AG20443 (cell line): ENCODE measurements at places on chromosomes 7 and 10.

DNA sequence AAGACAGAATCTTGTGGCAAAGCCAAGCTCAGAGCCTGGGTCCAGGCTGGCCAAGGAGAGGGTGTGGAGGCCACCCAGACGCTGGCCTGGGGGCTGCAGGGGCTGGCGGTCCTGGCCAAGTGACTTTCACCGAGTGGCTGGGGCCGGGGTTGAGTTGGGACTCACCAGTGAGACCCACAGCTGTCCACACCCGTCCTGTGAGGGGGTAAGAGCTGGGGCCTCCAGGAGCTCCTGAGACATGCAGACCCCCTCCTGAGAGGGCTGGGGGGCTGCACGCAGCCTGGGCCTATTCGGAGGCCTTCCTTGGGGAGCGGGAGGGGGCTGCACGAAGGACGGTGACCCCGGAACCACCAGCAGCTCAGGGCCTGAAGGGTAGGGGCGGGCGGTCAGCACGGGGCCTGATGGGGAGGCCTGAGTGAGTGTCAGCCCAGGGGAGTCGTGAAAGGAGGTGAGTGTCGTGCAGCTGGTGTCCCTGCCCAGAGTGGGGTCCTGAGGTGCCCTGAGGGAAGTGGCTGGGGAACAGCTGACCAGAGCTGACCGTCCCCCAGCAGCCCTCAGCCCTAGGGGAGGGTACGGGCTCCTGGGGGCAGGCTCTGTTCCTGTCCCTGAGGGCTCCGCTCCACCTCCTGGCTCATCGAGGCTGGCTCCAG lies 100.9 kb downstream of the FOXL3 start:
- DNase-seq = peak; percentile 9

DNA sequence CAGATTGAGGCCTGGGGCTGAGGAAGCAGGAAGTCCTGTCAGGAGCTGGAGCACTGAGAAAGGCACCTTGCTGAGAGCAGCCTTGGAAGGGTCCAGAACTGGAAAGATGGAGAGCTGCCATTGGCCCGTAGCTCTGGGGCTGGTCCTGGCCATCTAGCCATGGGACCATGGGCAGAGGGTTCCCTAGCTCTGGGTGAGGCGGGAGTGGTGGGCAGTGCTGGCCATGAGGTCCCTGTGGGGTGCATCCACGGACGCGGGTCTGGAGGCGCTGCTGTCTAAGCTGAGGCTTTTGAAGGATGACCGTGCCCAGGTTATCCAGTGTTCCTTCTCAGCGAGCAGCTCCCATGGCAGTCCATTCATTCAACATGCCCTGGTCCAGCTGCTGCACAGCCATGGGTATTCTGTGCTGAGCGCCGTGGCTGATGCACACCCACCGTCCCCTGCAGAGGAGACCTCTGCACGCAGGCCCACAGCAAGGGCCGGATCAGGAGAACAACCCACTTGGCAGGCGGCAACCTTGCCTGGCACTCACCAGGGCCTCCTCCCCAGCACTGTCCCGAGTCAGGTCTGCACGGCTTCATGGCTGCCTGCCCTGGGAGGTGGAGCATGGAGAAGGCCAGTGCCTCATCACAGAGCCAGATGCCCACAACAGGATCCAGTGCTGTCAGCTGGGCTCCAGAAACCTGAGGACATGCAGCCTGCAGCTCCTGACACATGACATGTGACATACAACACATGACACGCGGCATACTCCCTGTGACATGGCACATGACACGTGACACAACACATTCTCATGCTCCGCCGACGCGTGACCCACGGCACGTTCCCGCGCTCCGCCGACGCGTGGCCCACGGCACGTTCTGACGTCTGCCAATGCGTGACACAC lies 121.9 kb downstream of the INPP5A start:
- DNase-seq = no peak

DNA sequence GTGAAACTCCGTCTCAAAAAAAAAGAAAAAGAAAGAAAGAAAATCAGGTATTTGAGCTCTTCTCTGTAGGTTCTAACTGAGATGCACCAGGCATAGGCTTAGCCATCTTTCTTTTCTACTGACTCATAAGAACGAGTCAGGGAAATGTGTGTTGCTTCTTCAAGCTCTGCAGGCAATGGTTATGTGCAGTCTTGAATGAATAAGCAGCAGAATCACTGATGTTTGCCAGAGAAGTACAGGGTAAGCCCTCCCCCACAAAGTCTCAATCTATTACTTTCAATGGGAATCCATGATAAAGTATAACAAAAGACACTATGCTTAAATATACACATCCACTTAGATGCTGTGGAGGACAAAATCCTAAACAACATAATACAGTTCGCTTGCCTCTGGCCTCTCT lies 239.2 kb downstream of the PARD3 start:
- DNase-seq = peak; percentile 29

GRCh38 chr7:78296046-78296597 lies 497.5 kb downstream of the PHTF2 start:
- DNase-seq = no peak

GRCh38 chr7:121083138-121083789 lies 94.8 kb downstream of the CPED1 start:
- DNase-seq = peak; percentile 43

GRCh38 chr7:18457832-18458231 lies 37.7 kb upstream of the HDAC9 start:
- no peak for DNase-seq

DNA sequence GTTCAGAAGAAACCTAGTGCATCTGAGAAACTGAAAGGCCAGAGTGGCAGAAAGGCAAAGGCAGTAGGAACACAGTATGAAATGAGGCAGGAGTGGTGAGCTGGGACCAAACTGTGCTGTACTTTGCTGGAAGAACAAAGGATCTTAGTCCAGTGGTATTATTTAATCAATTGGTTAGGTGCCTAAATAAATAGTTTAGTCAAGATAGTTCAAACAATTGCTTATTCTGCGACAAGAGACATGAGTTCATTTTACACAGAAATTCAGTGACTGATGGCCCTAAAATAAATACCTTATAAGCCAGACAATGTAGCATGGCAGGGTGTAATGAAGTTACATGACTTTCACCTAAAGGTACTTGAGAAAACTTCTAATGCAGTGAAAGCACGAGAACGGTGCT lies 181.8 kb upstream of the LRRN3 start:
- DNase-seq = no peak

- no peak for DNase-seq
Measured at GRCh38 chr7:20507157-20507556, 108.3 kb upstream of the ABCB5 start.

- DNase-seq = no peak
Measured at GRCh38 chr7:100371561-100372171, 1.6 kb upstream of the PILRA start.

DNA sequence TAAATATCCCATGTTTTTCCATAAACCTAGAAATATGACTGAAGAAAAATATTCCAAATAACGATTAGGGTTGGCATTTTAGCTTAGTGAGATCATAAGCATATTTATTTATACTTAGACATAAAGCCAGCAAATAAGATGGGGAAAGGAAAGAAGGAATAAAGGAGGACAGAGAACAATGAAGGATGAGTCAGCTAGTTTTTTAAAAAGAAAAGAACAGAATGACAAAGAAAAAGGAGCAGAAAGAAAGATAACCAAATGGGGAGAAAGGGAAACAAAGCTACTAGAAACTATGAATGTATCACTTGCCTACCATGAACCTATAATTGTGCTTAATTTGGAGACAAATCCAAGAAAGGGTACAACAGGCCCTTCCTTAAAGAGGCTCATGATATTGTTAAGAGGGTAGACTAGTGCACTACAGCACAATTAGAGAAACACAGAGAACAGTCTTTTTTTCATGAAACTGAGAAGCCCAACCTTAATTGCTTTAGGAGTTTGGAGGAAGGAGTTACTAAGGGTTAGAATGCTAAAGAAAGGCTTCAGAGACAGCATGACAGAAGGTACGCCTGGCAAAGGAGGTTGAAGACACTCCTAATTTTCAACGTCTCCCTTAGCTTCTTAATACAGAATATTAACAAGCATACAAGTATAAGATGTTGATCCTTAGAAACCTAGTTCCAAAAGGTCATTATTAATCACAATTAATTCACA lies 23.9 kb downstream of the HERPUD2 start:
- no peak for DNase-seq

GRCh38 chr10:124667425-124668345 lies 76.5 kb downstream of the FAM53B start:
- no peak for DNase-seq

- peak; percentile 55 for DNase-seq
Measured at GRCh38 chr10:129853562-129853903, 110.5 kb downstream of the EBF3 start.

- DNase-seq = no peak
Measured at GRCh38 chr10:5543623-5544022, 18.9 kb downstream of the CALML3 start.

GRCh38 chr7:145156834-145157233 lies 321.0 kb upstream of the TPK1 start:
- DNase-seq = no peak

- no peak for DNase-seq
Measured at GRCh38 chr7:135445690-135446089, 64.2 kb downstream of the CNOT4 start.

DNA sequence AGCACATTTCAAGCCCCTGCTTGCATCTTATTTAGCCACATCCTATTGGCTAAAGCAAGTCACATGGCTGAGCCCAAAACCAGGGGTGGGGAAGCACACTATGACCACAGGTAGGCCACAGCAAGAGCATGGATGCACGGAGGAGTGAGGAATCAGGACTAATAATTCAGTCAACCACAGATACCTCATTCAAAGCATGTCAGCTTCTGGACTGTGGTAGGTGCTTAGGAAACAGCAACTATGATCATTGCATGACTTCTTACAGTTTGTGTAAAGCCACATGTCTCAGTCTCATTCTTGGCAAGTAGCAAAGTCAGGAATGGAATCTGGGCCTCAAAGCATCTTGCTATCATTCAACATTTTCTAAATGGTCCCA lies 79.0 kb upstream of the EMX2 start:
- DNase-seq = peak; percentile 61

DNA sequence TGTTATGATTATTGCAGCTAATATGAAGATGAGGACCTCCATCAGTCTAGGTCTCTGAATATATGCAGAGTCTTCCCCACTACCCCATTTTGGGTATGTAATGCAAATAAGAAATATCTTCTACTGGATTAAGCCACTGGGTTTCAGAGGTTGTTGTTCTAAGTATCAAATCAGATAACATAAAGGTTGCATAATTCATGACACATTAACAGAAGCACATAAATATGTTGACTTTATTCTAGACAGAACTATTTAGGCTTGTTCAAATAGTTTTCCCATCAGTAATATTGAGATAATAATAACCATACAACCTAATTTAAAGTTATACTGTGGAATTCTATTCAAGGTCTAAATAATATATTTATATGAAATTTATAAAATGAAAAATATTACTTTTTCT lies 157.1 kb downstream of the ETV1 start:
- DNase-seq = no peak

DNA sequence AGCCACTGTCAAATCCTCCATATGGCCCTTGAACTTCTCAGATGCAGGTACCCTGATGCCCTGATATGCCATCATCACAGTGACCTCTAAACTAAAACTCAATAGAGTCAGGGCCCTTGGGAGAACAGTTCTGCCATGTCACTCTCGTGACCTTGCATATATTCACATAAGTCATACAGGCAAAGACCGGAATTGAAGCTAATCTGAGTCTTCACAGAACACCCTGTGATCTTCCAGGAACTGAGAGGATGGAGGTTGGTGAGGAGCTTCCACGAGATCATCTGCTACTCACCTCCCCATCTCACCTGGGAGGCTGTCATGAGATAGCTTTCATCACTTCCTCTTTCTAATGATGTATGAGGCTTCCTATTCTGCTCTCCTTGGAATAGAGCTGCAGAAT lies 228.7 kb upstream of the CCDC6 start:
- no peak for DNase-seq

- no peak for DNase-seq
Measured at GRCh38 chr7:25770235-25770634, 381.8 kb upstream of the NFE2L3 start.

GRCh38 chr10:96596422-96597407 lies 9.9 kb upstream of the TM9SF3 start:
- no peak for DNase-seq

- DNase-seq = no peak
Measured at GRCh38 chr10:38050212-38050611, 39.7 kb downstream of the ZNF33A start.

DNA sequence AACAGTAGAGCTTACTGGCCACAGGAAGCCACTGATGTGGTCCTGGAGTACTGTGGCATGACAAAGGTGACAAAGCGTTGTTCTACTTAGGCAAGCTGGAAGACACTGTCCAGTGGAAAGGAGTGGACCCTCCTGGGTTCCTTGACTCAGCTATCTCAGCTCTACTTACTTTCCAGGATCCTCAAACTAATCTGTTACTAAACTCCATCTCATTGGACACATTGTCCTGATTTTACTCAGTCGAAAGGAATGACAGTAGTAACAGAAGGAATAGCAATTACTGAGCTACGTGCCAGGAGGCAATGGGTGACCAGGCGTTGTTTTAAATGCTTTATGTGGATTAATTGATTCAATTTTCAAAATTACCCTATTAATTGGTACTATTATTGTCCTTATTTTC lies 41.6 kb downstream of the ABLIM1 start:
- DNase-seq = peak; percentile 27

DNA sequence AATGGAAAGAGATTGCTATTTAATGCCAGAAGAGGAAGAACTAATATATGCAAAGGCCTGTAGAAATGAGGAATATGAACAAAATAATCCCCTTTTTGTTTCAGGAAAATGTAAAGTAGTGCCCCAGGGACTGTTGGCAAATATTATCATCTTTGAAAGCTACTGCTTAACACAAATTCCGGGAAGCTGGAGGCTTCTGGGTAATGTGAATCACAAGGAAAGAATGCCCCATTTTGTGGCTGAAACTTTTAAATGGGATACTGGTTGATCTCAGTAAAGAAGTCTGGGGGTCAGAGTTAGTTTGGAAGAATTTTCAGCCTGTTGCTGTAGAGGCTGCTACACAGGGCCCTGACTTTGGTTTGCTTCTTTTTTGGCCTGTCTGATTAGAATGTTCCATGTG lies 141.0 kb downstream of the PTEN start:
- DNase-seq = peak; percentile 51

DNA sequence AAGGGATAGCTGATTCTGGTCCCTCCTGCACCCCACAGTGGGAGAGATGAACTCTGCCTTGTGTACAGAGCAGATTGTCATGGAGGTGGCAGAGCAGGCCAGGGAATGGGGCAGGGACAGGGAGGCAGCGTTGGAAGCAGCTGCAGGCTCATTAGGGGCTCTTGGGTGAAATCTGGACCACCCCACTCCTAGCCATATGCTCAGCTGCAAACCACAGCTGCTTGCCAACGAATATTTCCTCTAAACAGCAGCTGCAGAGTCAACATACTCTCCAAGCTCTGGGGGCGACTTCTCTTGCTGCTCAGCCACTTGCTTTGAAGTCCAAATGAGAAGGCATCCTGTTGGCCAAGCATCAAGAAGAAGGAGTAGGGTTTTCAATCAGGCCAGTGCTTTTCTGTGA lies 302.3 kb upstream of the AUTS2 start:
- DNase-seq = no peak
